ENCODE measurements at places on chromosomes 3 and 15.

GRCh38 chr3:111594205-111594604, 941 bp downstream of the ZBED2 start:
- DNase-seq: peak; percentile 17

GRCh38 chr3:36881735-36882134, 63.1 kb downstream of the TRANK1 start:
- no peak for DNase-seq

DNA sequence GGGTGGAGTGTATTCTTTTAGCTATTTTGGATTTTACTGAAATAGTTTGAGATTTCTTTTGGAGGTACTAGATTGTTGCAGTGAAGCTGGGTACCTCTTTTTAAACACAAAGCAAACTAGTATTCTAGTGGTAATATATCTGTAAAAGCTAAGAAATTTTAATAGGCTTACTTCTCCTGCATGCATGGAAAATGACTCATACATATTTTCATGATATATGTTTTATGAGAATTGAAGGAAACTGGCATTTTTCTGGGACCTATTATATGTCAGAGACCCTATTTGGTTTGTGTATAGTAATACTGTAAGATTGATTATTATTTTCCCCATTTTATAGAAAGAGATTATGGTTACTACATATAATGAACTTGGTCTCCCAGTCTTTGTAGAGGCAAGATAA, 851.0 kb downstream of the DIPK2A start:
- no peak for DNase-seq

- DNase-seq: no peak
Observed at GRCh38 chr15:23072633-23073032, 33.3 kb upstream of the TUBGCP5 start.

- DNase-seq: no peak
Observed at GRCh38 chr3:79661896-79662295, 105.9 kb downstream of the ROBO1 start.

GRCh38 chr3:28308196-28308595, 40.3 kb upstream of the ZCWPW2 start:
- DNase-seq: no peak

DNA sequence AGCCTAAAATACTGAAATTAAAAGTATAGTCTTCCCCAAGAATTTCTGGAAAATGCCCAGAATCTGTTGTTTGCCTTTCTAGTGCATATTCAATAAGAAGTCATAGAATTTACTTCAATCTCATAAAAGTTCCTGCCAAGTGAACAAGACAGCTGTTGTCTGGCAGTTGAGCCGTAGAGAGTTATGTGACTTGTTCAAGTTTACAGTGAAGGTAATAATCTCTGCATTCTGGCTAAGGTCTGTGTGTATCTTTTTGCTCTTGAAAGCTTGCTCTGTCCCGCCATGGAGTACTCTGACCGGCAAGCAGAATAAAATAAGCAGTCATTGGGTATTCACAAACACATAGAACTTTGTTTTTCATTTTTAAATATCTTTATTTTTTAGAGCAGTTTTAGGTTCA, 77.8 kb downstream of the GHSR start:
- DNase-seq: no peak

GRCh38 chr3:120102232-120102631, 8.0 kb upstream of the GSK3B start:
- no peak for DNase-seq

DNA sequence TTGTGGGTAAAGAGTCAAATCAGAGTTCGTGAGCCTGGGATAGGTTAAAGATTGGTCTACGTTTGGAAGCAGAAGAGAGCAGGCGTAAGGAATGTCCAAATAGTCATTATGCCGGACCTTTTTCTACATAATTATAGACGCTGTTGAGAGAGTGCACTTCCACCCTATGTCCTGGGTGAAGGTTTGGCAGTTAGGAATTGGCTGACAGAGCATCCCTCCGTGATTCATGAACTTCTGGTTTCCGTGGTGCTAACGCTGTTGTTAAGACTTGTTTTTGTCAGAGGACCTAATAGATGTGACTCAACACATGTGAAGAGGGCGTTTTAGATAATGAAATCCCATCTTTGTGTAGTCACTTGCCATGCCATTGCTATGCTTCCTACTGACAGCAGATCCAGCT, 1.1 kb downstream of the EAF1 start:
- DNase-seq: peak; percentile 74

DNA sequence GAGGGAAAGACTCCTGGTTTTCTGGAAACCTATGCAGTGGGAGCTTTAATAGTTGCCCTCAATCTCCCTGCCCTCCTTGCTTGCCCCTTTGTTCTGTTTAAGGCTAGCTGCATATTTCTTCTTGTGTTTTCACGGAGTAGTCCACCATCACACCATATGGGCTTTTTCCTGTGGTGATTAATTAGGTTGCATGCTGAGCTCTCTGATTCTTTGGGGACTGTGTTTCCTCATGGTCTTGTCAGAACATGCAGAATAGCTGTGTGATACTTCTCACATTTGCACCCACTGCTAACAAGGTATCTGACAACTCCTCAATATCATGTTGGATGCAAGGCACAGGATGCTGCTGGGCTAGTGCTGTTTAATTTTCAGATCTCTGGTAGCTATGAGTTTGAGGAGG, 139.6 kb downstream of the PTPRG start:
- DNase-seq: no peak
